Muscle of leg (tissue), 16 donors: ENCODE measurements at places on chromosomes 11 and 22. TPM values are rescaled to one million over a fixed set of nuclear protein-coding genes. Genes with fewer than 3 reads are reported as not detected.

- DNase-seq: no peak
Measured at GRCh38 chr22:47865626-47866025, 1103.2 kb downstream of the TBC1D22A start.

- DNase-seq: peak; percentile 96
Measured at GRCh38 chr11:59142530-59143507, at the start of gene FAM111A. FAM111A (plus strand) TSS chr11:59142856; CDS start chr11:59148873, 6,017 bp downstream.

Gene TAGLN
- polyA plus RNA-seq: 114 TPM

- DNase-seq: peak; percentile 32
Measured at GRCh38 chr11:9577556-9577955, 4.1 kb downstream of the WEE1 start.

DNA sequence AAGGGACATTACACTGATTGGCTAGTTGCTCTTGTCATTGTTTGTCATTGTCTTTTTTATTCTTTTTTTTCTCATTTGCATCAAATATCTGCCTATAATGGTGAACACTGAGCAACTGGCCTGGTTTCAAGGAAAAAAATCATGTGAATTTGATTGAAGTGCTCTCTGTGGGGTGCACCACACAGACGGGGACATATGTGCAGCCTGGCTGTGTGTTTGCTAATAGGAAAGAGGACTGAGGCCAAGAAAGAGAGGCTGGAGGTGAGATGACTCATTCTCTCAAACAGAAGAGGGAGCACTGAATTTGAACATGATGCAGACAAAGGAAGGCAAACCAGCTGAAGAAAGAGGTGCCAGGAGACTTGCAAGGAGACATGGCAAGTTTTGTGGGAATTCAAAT, 684.9 kb upstream of the CCDC90B start:
- DNase-seq: peak; percentile 2
